ENCODE measurements at places on chromosomes 4 and X.

DNA sequence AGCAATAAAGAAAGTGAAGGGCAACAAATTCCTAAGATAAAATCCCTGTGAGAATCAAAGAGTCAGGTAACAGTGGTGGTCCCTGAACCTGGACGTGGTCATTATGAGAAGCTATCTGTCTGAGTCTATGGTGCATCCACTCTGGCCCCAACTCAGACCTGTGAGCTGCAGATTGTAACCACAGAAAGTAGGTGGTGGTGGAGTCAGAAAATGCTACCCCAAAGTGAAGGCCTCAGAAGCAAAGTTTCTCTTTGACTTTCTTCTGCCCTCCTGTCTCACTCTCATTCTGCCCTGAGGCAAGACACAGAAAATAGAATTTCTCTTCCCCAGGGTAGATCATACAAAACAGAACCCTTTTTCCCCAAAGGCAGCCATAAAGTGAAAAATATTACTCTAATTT, 84.1 kb upstream of the NEIL3 start:
- no peak for DNase-seq

DNA sequence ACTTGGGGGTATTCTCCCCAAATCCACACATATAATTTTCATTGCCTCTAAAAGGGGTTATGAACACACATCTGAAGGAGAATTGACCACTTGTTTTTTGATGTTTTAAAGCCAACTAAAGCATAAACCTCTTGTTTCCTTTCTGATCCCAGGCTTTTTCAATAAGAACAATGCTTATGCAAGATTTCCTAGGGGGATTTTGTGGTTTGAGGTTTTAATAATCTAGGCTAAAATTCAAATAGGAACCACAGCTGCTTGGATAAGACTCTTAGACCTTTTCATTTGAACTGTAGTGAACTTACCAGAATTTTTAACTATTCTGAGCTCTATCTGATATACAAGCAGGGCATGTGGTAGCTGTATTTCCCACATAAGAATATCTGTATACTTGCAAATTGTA, 651.1 kb downstream of the ANKRD50 start:
- no peak for DNase-seq

DNA sequence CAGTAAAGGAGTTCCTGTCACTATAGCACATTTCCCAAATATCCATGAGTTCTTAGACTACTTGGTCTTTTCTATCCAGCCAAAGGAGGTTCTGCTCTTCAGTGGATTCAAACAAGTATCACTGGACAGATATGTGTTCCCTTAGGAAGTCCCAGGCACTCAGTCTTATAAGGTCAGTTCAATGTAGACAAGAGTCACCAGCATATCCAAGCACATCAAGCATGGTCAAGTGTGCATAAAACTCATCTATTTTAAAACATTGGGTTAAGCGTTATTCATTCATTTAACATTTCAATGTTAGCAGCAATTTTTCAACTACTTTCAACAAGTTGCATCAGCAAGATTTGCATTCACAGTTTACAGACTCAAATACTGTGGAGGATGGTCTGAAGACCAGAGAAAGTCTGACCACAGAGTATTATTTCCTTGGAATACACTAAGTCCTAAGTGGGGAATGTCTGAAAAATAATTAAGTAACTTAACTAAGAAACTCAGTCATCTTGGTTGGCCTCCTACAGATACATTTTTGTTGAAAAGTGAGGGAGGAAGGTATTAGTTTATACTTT, 630.5 kb upstream of the IGFBP7 start:
- no peak for DNase-seq

DNA sequence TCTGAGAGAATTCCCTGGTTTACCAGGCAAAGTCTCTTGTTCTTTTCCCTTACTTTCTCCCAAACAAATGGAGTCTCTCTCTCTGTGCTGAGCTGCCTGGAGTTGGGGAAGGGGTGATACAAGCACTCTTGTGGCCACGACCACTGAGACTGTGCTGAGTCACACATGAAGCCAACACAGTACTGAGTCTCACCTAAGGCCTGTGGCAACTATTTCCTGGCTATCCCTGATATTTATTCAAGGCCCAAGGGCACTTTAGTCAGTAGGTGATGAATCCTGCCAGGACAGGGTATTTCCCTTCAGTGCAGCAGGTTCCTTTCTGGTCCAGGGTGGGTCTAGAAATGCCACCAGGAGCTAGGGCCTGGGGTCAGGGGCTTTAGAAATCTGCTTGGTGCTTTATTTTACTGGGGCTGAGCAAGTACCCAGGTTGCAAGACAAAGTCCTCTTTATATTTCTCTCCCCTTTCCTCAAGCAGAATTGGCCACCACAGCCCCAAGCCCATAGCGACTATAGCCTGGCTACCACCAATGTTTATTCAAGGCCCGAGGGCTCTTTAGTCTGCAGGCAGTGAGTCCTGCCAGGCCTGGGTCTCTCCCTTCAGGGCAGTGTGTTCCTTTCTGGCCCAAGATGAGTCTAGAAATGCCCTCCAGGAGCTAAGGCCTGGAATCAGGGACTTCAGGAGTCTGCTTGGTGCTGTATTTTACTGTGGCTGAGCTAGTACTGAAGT, 10.5 kb downstream of the ARL13A start:
- no peak for DNase-seq

GRCh38 chrX:2488621-2489285, 12.0 kb downstream of the DHRSX start:
- DNase-seq, result no peak

GRCh38 chrX:109186939-109187338, 294.9 kb downstream of the GUCY2F start:
- no peak for DNase-seq

- no peak for DNase-seq
These were observed 69.9 kb upstream of the FBXW7 start for GRCh38 chr4:152605641-152606335.

- DNase-seq, result no peak
These were observed 17.0 kb downstream of the XKRX start for GRCh38 chrX:100911731-100912130.

GRCh38 chrX:44989995-44990770, 117.2 kb downstream of the KDM6A start:
- DNase-seq, result no peak

GRCh38 chr4:41572516-41572915, 34.6 kb downstream of the LIMCH1 start:
- no peak for DNase-seq

- no peak for DNase-seq
These were observed 38.5 kb upstream of the UGT2B7 start for GRCh38 chr4:69057620-69058409.

GRCh38 chr4:102535398-102536082, 34.4 kb downstream of the NFKB1 start:
- no peak for DNase-seq

DNA sequence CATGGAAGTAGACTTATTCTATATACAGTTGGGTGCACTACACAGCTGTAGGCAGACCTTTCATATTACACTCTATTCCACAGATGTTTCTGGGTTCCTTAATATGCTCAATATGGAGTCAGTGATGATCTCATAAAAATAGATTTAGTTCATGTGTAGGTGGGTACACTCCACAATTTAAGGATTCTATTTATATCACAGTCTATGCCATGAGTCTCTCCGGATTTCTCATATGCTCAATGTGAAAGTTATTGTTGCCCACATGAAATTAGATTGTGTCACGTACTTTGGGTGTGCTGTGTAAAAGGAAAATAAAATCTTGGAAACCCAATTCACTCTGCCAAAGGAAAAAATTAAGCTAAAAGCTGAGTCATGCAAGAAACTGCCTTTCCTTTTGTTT, 32.5 kb upstream of the TASL start:
- DNase-seq, result no peak

DNA sequence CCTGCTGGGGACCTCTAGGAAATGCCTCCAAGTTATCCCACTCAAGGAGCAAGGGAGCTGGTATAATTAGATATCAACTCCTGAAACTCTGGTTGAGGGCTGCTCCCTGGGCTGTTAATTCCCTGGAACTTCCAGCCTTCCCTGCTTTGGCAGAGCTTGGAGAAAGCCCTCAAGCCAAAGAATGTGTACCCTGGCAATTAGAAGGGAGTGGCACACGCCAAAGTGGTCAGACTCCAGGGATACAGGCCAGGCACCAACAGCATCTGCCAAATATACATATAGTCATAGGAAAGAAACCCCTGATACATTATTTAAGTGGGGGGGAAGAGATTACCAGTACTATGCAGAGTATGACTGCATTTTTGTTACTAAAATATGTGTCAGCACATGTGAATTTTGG, 616.8 kb downstream of the BCOR start:
- no peak for DNase-seq

- DNase-seq, result no peak
These were observed 187.7 kb downstream of the RAP1GDS1 start for GRCh38 chr4:98448908-98449307.

DNA sequence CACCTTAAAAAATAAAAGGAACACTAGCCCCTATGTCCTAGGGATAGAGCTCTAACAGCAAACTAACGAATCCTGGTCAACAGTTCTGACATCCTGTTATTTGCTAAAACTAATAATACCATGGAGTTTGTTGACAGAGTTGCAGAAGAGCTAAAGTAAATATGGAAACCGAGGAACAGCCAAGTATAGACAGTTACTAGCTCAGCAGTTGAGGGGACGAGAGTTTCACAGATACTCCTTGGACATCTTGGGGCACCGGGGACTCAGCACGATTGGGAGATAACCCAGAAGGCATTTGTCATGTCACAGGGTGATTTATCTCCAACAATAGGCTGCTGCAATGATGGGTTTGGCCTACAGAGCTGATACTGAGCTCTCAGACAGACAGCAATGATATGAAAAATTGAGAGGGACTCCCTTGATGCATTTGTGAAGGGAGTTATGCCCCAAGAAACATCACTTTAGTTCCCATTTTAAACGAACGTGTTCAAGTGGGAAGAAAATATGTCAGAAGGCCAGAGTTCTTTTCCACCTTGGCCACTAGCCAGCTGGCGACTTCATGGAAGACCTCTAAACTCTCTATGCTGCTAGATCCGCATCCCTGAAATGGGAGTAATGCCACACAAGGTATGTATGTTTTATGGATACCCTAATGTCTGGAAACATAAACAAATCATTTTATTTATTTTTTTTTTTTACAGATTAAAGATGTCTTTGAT, 48.6 kb downstream of the TSC22D3 start:
- DNase-seq, result no peak

DNA sequence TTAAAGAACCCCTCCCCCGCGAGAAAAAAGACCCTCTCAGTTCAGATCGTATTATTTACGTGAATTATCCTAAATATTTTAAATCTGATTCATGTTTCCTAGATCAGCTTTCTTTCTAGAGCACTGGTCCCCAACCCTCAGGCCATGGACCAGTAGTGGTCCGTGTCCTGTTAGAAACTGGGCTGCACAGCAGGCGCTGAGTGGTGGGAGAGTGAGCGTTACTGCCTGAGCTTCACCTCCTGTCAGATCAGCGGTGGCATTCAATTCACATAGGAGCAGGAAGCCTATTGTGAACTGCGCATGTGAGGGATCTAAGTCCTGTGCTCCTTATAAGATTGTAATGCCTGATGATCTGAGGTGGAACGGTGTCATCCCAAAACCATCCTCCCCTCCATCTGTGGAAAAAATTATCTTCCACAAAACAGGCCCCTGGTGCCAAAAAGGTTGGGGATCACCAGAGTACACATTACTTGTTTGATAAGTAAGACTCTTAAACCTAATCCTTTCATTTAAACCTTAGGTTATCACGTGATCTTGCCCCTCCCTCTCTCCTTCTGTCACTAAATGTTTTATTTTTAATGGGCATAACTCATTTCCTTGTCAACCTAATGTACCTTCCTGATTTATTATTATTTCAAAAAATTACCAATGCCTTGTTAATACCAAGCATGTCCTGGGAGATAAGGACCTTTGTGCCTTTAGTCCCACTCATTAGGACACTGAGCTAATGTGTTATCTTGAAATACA, 442.9 kb downstream of the TLL1 start:
- no peak for DNase-seq

DNA sequence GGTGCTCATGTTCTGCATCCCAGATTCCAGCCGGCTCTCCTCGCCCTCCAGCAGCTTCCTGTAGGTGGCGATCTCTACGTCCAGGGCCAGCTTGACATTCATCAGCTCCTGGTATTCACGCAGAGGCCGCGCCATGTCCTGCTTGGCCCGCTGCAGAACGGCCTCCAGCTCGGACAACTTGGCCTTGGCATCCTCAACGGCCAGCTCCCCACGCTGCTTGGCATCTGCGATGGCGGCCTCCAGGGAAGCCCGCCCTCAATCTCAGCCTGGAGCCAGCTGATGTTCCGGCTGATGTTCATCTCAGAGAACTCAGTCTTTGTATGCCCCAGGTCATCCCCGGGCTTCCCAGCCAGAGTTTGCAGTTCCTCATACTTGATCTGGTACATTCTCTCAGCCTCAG, 431.8 kb upstream of the DIPK2B start:
- no peak for DNase-seq

GRCh38 chrX:10047133-10047532, 80.0 kb downstream of the CLDN34 start:
- DNase-seq, result no peak

- no peak for DNase-seq
These were observed 43.2 kb upstream of the PDGFRA start for GRCh38 chr4:54185866-54186265.

GRCh38 chr4:22670956-22671355, 21.8 kb upstream of the GBA3 start:
- no peak for DNase-seq

DNA sequence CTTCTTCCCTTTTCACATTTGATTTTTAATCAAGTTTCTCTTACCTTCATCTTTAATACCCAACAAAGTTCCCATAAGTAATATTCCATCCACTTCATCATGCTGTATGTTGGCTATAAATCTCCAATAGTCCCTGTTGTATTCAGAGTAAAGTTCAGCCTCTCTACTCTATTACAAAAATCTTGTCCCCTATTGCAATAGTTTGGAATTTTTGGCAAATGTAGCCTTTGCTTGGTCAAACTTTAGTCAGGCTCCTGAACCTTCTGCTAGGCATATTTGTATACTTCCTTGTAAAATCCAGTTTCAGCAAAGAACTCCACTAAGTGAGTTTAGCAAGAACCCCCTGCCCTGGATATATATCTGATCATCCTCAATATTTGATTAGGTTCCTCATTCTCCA, 54.0 kb upstream of the PACRGL start:
- no peak for DNase-seq

Data from stimulated activated CD8-positive, alpha-beta memory T cell treated with anti-CD3 and anti-CD28 coated beads, Interleukin-7, amount 100 ng/mL, for 1 hour (primary cell).